ENCODE measurements at places on chromosomes 6 and 20.

DNA sequence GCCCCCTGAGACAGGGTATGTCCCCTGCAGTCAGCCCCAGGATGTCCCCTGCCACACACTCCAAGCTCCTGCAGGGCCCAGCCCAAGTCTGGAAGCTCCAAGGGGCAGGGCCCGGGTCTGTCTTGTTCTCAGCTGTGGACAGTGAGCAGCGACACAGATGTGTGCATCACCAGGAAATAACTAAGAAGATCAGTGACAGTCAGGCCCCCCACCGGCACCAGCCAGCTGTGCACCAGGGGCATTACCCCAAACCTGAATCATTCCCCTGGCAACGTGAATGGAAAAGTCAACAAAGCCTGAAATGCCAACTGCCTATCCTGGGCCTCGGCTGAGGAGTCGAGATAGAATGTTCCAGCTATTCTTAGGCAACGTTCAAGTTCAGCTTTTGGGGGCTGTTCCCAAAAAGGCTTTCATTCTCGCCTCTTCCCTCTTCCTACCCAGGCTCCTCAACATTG is 105.0 kb downstream of the PREX1 start:
- DNase-seq = no peak

DNA sequence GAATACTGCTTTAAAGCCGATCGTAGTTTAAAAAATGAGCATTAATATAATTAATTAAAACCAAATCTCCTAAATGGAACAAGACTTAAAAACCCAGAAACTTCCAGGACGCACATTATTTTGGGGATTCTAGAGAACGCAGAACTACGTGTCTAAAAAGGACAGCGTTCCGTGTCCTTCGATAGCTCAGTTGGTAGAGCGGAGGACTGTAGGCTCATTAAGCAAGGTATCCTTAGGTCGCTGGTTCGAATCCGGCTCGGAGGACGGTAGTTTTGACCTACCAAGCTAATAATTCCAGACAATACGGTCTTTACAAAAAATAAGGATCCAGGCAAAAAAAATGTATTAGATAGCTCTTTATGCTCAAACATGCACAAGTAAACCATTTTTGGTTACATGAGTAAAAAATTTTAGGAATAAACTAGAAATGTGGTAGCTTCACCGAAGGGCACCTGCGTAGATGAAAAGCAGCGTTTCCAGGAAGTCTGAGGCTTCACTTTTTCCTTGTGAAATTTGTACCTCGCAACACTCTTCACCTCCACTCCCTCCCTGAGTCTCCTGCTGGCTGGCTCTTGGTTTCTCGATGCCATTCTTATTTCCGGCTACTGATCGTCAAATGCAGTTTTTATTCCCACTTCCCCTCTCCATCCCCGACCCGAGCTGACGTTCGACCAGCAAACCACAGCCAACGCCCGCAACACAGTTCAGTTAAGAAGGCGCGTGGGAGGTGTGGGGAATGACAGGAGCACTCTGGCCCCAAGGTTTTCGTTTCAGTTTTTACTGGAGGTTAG is 19.6 kb upstream of the ABT1 start:
- DNase-seq = no peak

DNA sequence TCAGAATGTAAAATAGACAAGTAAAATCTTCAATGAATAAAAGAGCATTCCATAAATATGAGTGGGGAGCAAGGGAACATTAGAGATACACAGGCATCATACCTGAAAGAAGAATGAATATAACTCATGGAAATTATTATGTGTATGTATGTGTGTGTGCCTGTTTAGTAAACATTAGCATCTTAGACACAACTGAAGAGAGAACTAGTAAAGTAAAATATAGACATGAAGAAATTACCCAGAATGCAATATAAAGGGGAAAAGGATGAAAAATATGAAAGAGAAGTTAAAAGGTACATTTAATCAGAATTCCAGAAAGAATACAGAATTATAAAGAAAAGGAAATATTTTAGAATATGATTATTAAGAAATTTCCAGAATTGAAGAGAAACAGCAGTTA is 264.3 kb downstream of the KCNQ5 start:
- DNase-seq = no peak

DNA sequence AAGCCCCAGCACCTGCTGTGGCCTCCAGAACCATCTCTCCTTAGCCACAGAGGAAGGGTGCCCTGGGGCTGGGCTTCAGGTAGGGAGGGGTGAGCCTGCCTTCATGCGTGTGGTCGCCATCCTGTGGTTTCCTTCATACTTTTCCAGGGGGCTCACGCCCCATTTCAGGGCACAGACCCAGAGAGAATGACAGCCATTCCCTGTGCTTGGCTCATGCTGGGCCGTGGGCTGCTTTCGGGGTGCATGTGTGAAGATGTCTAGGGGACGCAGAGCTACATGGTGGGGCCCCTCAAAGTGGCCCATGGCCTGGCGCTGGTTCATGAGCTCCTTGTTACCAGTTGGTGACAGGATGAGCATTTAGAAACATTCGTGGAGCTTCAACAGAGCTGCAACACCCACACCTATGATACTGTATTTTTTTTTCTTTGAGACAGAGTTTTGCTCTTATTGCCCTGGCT is 190.3 kb upstream of the SLC24A3 start:
- DNase-seq = no peak

DNA sequence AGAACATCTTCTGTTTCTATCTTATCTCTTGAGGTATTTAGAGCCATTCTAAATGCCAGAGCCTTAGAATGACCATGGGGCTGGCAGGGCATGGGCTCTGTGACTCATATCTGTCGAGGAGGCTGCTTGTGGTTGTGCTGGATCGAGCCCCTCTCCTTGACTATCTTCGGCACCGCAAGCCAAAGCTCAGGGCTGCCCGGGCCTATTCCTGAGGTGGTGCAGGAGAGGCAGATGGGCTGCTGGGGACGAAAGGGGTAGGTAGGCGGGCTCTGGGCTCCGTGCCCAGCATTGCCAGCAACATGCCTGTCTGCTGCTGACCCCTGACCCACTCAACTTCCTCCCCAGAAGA is 89.9 kb downstream of the NOL4L start:
- no peak for DNase-seq

DNA sequence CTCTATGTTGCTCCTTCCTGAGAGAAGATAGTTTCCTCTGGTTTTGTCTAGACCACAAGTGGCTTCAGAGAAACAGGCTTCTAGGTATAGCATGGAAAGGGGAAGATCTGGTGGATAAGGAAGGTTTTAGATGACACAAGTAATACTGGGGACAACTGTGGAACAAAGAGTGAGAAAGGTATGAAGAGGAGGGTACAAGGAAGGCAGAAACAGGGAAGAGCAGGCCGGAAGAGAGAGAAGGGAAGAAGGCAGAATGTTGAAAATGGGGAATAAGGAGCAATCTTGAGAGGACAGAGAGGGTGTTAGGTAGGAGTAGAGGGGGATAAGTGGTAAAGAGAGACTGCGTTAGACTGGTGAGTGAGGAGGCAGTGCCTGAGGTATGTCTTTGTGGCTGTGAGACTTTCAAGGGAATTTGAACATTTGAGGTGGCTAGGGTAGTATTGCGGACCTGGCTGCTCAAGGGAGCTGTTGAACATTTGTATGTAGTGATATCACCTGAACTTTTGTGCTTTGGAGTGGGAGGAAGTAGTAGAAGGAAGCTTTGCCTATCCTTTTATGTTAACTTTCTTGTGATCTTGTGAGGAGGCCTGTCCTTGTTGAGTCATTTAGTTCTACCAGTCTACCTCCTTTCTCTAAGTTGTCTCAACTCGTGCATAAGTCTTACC is 69.5 kb downstream of the FOXO3 start:
- DNase-seq = no peak

- DNase-seq = no peak
Observed at GRCh38 chr20:45345104-45345936, 2.9 kb downstream of the SDC4 start.

DNA sequence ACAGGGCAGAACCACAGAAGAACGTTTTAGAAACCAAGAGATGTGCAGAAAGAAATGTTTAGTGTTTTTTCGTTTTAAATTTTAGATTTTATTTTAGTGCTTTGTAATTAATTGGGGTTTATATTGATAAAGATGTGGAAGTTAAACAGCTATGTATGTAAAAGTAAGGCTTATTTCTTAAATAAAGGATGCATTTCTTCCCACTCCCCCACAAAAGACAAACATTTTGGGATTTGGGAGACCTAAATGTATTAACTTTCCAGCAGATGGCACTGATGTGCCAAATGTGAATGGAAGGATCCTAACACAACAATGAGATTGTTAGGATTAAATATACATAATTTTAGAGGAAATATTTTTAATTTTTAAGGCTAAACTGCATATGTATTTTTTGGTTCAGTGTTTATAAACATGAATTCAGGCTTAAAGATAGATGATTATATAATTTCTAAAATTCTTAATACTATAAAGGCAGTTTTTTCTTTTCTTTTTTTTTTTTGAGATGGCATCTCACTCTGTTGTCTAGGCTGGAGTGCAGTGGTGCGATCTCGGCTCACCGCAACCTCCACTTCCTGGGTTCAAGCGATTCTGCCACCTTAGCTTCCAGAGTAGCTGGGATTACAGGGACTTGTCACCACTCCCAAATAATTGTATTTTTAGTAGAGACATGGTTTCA is 12.0 kb downstream of the PFDN4 start:
- no peak for DNase-seq

- no peak for DNase-seq
Observed at GRCh38 chr6:221531-222349, 70.5 kb upstream of the DUSP22 start.

GRCh38 chr6:73569121-73569520 is 48.3 kb upstream of the EEF1A1 start:
- no peak for DNase-seq

DNA sequence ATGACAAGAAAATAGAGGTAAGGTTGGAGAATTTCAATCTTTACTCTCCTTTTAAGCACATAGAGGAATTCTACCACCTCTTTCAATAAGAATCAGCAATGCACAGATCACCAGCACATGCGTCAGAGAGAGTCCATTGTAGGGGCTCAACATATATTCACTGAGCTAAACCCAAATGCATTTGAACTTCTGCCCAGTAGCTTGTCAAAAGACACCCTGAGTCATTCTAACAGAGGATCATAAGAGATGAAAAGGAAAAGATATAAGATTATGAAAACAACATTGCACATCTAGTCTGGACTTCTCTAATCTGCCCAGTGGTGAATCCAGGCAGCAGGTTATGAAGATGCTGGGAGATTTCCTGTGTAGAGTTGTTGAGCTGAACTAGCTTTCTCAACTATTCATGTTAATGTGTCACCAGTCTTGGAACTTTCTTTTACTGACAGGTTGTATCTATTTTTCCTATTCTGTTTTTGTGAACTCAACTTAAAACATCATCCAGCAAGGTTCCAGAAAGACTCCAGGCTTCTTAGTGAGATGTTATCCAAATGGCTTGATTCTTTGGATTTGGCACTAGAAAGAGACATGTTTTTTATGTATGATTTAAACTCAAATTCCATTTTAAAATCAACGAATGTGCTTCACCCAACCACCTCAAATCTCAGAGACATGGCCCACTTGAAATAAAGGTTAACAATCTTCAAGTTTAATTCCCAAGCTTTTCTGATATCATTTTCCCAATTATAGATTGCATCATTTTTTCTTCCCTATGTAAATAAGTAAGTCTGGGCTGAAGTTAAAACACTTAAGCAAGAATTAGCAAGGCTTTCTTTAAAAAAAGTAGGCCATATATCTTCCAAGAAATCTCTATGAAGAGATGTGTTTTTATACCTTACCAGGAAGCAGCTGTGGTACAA is 89.3 kb downstream of the TSHZ2 start:
- DNase-seq = no peak

- DNase-seq = no peak
Observed at GRCh38 chr6:170439366-170440361, 113.4 kb downstream of the PSMB1 start.

DNA sequence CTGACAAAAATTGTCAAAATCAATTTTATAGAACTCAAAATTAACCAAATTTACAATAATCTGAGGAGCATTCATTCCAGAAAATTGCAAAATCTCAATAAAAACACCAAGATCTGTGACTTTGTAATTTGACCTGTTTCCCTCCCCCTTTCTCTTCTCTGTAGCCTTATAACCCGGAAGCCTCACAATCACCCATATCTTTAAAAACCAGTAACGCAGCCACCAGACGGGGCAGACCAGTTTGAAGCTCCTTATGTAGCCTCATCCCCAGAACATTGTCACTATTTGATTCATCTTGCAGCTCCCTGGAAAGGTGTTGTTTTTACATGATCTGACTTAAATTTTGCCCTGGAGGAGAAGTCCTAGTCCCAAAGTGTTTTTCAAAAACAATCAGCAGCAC is 27.5 kb upstream of the TGM6 start:
- no peak for DNase-seq

DNA sequence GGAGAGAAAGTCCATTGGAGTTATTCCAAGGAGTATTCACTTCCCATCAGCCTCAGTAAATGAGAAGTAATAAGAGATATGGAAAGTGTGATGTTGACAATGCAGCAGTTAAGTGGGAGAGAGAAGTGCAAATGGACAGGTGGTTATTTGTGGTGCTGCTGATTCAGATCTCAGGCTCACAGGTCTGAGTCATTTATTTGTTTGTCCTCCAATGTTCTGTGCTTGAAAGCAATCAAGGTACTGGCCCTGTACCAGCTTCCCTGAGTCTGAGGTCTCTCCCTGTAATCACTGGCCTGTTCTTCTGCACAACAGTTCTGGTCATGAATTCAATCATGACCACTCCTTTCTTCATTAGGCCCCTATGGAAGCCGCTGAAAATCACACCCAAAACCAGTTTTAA is 827.7 kb downstream of the MAFB start:
- DNase-seq = no peak

GRCh38 chr6:1678201-1678600 is 68.5 kb downstream of the FOXC1 start:
- no peak for DNase-seq

DNA sequence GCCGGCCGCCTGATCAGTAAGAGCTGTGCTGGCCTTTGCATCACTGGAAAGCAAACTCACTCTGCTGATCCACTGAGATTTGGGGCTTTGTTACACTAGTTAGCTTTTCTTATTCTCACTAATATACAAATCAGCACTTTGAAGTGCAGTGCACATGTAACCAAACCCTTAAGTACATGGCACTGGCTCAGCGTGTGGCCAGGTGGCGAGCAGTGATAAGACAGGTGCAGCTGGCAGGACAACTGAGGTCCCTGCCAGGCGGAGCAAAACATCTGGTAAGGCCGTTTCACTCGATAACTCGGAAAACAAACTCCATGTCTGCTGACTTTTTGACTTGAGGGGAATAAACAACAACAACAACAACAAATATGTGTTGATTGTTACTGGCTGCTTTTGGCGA is 11.0 kb downstream of the GFRA4 start:
- DNase-seq = no peak

- no peak for DNase-seq
Observed at GRCh38 chr6:128204616-128205015, 303.8 kb upstream of the THEMIS start.

- no peak for DNase-seq
Observed at GRCh38 chr6:2993755-2994317, 5.9 kb upstream of the NQO2 start.

DNA sequence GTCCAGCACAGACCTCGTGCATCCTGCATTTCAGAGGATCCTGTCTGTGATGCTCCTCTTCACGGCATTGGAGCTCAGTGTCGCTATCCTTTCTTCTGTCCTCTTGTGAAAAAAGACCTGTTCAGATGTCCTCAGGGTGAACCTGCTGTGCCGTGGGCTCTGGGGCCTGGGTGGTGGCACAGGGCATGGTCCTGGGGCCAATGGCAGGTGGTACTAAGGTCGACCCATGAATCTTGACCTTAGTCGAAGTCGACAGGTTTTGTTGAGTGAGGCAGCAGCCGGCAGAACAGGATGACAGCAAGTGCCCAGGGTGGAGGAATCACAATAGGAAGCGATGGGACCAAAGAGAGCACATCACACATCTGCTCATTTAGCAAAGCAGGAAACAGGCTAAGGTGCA is 22.0 kb upstream of the MAS1L start:
- no peak for DNase-seq

Measured in NCI-H2107 (cell line).